M059J (cell line): ENCODE measurements at places on chromosomes 13 and 19.
A peak's percentile ranks its signal among the peaks of the same experiment; 100 is the strongest.

GRCh38 chr13:77981281-77981881, 62.8 kb upstream of the EDNRB start:
- no peak for DNase-seq

DNA sequence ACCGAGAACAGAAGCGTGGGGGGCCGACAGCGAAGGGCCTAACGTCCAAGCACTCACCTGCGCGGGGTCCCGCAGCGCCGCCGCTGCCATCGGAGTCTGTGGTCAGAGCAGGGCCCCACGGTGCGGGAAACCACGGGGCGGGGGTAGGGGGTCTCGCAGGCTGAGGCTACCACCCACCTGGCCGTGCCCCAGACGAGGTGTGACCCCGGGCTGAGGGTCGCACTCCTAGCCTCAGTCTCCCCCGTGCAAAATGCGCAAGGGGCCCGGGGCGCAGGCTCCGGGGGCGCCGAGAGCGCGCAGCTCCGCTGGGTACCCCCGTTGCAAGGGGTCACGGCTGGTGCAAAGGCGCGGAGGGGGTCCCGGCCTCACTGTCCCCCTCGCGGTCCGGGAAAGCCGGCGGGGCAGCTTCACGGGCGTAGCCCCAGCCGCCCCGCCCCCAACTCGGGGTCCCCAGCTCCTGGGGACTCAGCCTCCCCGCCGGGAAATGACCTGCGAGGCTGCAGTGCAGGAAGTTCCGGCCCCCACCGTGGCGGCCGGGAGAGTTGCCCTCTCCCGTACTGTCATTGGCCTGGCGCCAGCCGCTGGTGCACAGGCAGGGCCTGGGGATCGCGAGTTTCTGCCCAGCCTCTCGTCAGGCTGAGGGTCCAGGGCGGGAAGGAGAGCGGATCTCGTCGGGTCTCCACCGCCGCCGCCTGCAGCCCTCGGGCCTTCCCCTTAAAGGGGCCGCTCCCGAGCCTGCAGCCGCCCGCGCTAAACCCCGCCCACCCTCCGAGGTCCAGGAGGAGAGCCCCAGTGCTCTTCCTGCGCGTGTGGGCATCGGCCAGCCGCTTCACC, at the start of gene ZNF792:
TSS of gene ZNF792 (minus strand) at position 657 of the 834 bp plus-strand sequence. CDS start at position 90, 567 bp downstream.
- DNase-seq, result peak; percentile 50

DNA sequence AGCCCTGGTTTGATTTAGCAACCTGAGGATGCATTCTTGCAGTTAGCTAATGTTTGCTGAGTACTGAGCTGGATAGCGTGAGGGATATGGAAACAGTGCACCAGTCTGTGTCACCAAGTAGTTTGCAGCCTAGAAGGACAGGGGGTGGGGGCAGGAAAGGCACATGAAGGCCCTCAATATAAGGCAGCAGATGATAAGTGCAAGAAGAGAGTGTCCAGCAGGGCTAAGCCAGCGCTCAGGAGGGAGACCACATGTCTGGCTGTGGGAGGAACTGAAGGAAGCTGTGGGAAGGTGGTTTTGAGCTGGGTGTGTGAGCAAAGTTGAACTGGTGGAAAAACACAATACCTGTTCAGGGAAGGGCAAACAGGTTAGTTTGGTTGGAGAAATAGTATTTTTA, 1.7 kb downstream of the CXCL17 start:
- DNase-seq, result no peak

- peak; percentile 1 for DNase-seq
Observed at GRCh38 chr13:108083056-108083455, 132.3 kb downstream of the LIG4 start.

DNA sequence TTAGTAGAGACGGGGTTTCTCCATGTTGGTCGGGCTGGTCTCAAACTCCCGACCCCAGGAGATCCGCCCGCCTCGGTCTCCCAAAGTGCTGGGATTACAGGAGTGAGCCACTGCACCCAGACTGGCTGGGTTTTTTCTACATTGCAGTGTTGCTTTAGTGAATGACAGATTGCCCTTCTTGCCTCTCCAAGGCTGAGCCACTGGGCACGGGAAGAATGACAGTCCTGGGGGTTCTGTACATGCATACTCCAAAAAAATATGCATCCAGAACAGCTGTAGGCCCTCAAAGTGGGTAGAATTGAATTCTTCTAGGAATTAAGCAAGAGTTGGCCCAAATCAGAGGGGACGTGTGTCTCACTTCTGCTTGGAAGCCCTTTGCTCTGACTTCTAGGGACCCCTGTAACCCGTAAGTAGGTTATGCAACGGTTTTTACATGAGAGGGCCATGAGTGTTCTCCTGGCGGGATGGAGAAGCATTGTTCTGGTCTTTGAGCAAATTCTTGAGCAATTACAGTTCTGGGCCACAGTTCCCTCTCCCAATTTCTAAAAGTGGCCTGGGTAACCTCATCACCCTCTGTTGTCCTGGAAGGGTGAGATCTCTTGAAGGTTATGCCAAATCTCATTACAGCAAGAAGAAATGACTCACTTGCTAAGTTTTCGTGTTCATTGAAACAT, 3.6 kb downstream of the ACTN4 start:
- peak; percentile 96 for DNase-seq

- peak; percentile 97 for DNase-seq
Observed at GRCh38 chr13:43058318-43058674, 34.9 kb downstream of the DNAJC15 start.

DNA sequence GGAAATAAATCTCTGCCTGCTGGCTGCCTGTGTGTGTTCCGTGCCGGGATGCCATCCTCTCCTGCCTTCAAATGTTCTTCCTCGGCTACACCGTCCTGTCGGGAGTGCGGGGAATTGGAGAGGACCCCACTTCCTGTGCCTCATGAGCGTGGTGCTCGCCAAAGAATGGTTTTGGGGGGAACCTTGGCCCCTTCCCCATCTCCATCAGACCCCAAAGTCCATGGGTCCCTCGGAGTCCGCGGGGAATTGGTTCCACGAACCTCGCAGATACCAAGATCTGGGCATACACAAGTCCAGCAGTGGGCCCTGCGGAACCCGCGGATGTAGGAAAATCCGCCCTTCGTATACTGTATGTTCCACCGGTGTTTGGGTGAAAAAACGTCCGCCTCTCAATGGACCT, 2.3 kb upstream of the ZNF865 start:
- no peak for DNase-seq

GRCh38 chr13:34654647-34655046, 287.4 kb upstream of the NBEA start:
- no peak for DNase-seq

GRCh38 chr19:8137425-8137824, 12.0 kb downstream of the FBN3 start:
- no peak for DNase-seq

DNA sequence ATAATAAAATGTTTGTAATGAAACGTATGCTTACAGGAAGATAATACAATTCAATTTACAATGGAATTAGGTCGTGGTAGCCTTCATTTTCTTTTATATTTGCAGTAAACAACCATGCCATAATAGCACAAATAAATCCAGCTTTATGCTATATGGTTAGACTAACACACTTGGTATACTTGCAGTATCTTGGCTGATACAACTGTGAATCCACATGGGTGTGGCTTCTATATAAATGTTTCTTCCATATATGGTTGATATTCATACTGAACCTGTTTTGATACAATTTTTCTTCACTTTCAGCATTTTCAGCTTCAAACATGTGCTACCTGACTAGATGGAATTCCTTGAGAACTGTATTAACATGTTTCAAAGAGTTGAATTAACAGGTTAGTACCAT, 20.4 kb upstream of the SPRY2 start:
- DNase-seq, result no peak

DNA sequence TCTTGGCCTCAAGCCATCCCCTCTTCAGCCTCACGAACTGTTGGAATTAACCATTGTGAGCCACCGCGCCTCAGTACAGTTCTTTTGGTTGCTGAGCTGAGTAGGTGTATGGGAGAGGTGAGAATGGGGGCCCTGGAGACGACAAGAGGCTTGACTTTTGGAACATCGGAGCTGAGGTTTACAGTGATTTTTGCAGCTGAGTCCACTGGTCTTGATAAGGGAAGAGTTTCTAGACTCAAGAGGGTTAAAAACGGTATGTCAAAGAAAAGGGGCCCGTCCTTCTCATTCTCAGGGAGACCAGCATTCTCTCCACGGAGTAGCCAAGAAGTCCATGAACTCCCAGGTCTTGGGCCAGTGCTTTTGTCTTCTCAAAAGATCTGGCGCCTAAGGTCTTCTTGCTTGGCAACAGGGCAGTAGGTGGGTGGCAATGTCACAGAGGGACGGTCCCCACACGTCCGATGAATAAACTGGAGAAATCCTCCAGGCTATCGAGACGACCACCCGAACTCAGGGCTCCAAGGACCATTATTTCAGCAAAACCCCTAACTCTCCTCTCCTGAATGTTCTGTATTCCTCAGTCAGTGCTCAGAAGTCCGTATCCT, 6.4 kb upstream of the QTRT1 start:
- no peak for DNase-seq

DNA sequence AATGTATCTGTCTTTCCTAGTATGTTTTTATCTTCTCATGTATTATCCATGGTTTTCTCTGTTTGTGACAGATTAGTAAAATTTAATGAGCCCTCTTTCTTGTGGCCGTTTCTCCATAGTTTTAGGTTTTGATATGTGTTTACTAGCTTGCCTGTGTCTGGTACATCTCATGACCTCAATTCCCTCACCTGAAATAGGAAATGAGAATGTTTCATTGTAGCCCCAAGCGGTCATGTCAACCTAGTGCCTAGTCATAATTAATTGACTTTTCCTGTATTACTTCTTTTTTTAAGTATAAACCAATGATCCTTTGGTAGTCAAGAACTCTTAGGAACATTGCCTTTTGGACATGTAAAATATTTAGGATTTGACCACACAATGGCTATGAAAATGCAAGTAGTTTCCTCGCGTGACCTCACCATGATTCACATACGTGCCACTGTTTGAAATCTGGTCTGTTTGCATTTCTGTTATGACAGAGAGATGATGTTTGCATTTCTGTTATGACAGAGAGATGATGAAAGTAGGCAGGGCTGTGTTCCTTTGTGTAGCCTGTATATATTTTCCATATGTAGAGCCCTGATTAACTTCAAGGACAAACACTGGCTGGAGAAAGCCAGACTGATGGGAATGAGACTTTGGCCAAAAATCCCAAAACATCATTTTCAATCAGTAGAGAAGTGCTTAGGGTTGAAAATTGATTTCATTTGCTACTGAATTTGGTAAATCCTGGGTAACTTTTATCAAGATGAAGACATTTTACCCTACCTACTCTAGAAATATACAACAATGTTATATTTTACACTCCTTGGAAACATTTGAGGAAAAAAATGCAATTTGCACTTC, 104.8 kb downstream of the TNFRSF19 start:
- peak; percentile 50 for DNase-seq

- peak; percentile 65 for DNase-seq
Observed at GRCh38 chr13:98050041-98050466, 92.8 kb upstream of the FARP1 start.

DNA sequence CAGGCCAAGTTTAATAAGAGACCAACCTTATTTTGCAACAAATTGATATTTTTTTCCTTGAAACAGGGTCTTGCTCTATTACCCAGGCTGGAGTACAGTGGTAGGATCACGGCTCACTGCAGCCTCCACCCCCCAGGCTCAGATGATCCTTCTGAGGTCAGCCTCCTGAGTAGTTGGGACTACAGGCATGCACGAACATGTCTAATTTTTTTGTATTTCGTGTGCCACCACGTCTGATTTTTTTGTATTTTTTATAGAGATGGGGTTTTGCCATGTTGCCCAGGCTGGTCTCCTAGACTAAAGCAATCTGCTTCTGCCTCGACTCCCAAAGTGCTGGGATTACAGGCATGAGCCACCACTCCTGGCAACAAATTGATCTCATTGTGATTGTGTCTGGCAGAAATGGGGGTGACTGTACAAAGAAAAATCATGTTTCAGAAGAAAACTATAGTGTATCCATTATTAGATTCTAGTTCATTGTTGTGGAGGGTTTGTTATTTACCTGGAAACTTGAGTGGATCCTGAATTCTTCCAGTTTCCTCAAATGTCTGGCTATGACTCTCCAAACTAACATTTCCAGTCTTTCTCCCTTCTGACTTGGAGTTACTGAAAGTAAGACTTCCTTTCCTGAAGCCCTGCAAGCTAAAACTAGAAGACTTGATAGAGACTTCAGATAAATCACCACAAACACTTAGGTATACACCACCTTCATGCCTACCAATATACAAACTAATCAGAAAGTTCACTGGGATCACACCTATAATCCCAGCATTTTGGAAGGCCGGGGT, 17.3 kb upstream of the AKT2 start:
- DNase-seq, result no peak

DNA sequence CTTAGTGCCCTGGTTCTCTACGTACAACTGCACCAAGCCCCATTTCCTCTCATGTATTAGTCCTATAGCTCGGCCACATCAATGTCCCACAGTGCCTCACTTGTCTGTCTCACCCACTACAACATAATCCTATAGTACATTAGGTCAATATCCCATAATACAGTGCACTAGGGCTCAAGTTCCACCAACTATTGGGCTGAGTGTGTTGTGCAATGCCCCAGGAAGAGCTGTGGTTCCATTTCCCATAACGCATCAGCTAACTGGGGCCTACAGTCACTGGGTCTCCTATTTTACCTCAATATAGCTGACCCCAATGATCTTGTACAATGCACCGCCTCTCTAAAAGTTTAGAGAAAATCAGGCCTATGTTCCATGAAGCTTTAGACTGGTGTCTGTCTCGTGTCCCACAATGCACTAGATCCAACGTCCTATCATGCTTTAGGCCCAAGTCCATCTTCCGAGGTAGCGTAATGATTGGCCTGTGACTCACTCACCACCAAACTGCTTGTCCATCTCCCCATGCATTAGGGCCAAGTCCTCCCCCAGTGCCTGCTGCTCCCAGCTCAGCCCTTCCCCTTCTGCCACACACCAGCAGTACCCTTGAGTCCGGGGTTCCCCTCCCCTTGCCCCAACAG, 21.8 kb downstream of the TSKS start:
- peak; percentile 66 for DNase-seq

DNA sequence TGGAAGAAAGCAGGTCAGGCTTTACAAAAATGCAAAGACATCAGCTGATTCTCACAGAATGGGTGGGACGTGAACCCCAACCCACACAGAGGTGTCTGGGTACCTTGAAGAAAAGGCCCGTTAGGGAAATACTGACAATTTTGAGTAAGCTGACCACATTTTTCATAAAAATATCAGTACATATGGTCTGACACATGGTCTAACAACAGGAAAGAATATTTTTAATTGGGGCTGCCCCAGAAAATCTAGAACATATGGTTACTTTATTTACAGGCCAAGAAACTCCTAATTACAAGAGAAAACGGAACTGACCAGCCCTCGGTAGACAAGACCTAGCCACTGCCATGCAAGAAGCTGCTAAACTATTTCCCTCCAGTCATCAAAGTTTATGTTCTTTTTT, 48.7 kb upstream of the ITM2B start:
- no peak for DNase-seq
